Stimulated activated CD4-positive, alpha-beta T cell treated with anti-CD3 and anti-CD28 coated beads, Interleukin-4, amount 100 ng/mL, for 24 hours (primary cell): ENCODE measurements at places on chromosomes 2 and 18.

GRCh38 chr2:187470698-187471097, 22.6 kb upstream of the CALCRL start:
- no peak for DNase-seq

DNA sequence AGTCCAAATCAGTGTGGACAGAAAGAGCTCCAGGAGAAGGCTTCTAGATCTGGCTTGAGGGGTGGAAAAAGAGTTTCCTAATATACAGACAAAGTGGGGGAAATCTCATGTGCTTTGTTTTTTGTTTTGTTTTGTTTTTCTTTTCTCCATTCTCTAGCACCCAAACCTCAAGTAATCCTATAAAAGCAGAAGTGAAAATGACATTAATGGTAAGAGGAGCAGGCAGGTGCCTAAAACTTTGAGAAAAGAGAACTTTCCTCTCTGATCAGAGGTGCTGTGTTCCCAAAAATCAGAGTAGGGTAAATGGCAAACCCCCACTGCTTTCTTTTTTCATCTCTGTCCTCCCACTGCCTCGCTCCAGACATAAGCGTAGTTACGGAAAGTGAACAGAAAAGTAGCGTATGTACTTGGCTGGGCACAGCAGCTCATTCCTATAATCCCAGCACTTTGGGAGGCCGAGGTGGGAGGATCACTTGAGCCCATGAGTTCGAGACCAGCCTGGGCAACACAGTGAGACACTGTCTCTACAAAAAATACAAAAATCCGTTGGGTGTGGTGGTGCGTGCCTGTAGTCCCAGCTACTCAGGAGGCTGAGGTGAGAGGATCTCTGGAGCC, 77.8 kb downstream of the FAM161A start:
- DNase-seq: no peak

GRCh38 chr2:191556463-191556862, 121.5 kb upstream of the NABP1 start:
- no peak for DNase-seq

- DNase-seq: no peak
Observed at GRCh38 chr2:49110571-49110970, 43.7 kb downstream of the FSHR start.

- no peak for DNase-seq
Observed at GRCh38 chr18:35804377-35804776, 168.1 kb upstream of the RMP24 start.

GRCh38 chr2:182705761-182706160, 10.3 kb upstream of the DNAJC10 start:
- no peak for DNase-seq

GRCh38 chr18:58314284-58314683, 270.3 kb downstream of the NEDD4L start:
- DNase-seq: no peak

DNA sequence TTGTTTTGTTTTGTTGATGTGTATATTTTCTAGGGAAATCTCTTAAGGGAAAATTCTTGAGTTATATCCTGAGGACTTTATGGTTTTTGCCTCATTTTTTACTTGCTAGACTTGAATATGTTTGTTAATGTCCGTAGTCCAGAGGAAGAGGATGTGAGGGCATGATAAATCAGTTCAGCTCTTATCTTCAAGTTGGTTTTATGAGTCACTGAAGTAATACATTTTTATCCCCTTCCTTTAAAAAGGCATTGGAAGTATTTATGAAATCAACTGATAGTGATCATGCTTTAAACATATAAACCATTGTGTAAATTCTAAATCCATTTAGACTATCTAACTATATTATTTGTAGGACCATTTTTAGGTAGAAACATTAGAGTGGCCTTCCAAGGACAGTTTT, 43.9 kb upstream of the CYBRD1 start:
- no peak for DNase-seq

GRCh38 chr18:10399465-10399864, 55.0 kb upstream of the APCDD1 start:
- no peak for DNase-seq

GRCh38 chr2:72316774-72317173, 169.1 kb upstream of the CYP26B1 start:
- DNase-seq: no peak

- no peak for DNase-seq
Observed at GRCh38 chr2:99275882-99276281, 20.4 kb upstream of the LYG2 start.

GRCh38 chr18:72181241-72181764, 362.8 kb downstream of the CBLN2 start:
- DNase-seq: peak; percentile 6
